Activated CD4-positive, alpha-beta T cell treated with anti-CD3 and anti-CD28 coated beads for 36 hours (primary cell): ENCODE measurements at places on chromosomes 16 and 17. TPM values are rescaled to one million over a fixed set of nuclear protein-coding genes. Genes with fewer than 3 reads are reported as not detected.

LGALS9 gene
- 33.8 TPM for total RNA-seq

C17orf113 gene
- total RNA-seq: 0.19 TPM

LPCAT2 gene
- 0.37 TPM for total RNA-seq

RAB37 gene
- total RNA-seq: 3.5 TPM

GFAP gene
- not detected for total RNA-seq

- H3K27me3 ChIP-seq: no peaks in the 10 kb centered on the region
- peaks cover 12% of the 10 kb centered on the region for H3K4me1 ChIP-seq
- peaks cover 18% of the 10 kb centered on the region for H3K36me3 ChIP-seq
- H3K27ac ChIP-seq: no peak overlapping the region
Measured at GRCh38 chr17:60311936-60312335, 80.0 kb downstream of the USP32 start.

GRCh38 chr16:29849505-29849904 is 13.5 kb downstream of the CDIPT start:
- DNase-seq: no peak
- H3K4me1 ChIP-seq: peaks cover 7% of the 10 kb centered on the region
